Fibroblast of skin of abdomen (primary cell): ENCODE measurements at places on chromosomes 7 and 10.

DNA sequence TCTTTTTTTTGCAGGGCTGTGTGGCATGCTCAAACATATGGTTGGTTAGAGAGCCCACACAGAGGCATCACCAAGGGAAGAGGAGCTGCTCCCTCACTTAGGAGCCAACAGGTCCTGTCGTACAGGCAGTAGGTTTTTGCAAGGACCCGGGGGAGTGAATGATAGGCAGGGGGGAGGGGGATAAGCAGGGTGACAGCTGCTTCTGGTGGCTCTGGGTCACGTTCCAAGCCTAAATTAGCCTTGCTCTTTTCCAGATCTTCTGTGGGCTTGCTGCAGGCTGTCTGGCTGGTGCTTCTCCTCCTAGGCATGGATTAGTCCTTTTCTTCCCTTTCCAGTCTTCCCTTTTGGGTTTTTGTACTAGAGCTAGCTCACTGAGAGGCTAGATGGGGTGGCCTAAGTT lies 117.7 kb upstream of the PODXL start:
- no peak for DNase-seq

GRCh38 chr7:37659971-37660565 lies 23.5 kb upstream of the GPR141 start:
- DNase-seq = no peak

GRCh38 chr7:68063171-68063570 lies 1066.5 kb downstream of the TYW1 start:
- DNase-seq = no peak

- DNase-seq = peak; percentile 24
Measured at GRCh38 chr10:13347043-13347499, 1.0 kb downstream of the SEPHS1 start.

GRCh38 chr7:130409712-130410072 lies 29.4 kb downstream of the CPA1 start:
- no peak for DNase-seq

DNA sequence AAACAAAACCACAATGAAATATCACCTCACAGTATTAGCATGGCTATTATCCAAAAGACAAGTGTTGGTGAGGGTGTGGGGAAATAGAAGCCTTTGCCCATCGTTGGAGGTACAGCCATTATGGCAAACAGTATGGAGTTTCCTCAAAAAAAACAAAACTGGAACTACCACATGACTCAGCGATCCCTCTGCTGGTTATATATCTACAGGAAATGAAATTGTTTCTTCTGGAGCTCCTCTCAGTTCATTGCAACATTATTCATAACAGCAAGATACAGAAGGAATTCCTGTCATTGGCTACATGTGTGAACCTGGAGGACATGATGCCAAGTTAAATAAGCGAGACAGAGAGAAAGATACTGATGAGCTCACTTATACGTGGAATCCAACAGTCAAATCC lies 2.4 kb upstream of the UBE3C start:
- DNase-seq = peak; percentile 72

DNA sequence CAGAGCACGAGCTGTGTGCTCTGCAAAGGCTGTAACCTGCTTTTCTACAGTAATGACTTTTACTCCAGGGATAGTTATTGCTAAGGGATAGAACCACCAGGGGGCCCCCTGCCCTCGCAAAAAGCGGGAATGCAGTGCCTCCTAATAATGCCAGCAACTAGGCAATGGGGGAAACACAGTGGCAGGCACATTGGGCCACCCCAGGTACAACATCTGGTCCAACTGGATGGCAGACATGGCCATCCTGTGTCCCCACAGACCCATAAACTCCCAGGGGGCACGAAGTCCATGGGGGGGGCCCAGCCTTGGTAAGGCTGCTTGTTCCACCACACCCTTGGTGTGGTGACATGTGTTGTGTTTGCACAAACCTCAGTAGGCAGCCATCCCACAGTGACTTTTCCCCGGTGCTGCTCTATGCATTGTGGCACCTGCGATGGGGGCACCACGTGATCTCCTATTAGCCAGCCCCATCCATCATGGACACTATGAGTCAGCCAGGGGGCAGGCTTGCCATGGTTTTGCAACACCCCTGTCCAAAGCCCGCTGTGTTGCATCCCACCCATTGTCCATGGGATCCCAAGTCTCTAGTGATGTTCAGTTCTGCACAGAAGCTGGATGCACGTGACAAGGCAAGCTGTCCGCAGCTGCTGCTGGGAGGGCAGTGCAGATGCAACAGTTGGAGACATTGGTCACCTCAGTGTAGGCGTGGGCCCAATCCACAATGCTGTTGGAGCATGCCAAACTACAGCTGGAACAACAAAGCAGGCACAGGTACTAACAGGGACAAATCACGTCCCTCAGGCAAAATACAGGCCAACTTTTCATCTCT lies 84.0 kb downstream of the ANLN start:
- peak; percentile 12 for DNase-seq

GRCh38 chr10:17616403-17617030 lies 657 bp downstream of the HACD1 start:
- peak; percentile 47 for DNase-seq

- no peak for DNase-seq
Measured at GRCh38 chr7:1249731-1250130, 17.1 kb downstream of the UNCX start.

DNA sequence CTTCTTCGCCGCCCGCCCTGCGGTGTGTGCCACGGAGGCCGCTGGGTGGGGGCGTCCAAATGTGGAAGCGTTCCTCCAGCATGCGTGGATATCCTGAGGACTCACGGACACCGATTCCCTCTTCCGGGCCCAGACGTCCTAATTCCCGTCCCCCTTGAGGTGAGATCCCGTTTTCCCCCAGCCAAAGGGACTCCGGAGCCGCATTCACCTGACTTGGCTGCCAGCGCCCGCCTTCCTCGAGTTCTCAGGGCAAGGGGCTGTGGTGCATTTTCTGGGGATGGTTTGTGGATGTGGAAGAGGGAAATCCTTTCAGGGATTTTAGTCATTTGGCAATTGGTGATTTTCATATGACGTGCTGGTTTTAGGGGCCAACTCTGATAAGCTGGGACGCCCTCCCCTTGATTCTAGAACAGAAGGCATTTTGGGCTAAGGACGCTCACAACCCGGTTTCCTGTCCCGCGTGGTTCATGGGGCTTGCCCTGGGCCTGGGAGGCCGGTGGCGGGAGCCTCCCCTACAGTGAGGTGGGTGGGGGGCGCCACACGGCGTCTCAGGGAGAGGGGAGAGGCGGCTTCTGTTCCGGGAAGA lies 165.4 kb downstream of the ACTR3B start:
- DNase-seq = no peak

GRCh38 chr10:114399576-114399975 lies 4.7 kb downstream of the AFAP1L2 start:
- no peak for DNase-seq

DNA sequence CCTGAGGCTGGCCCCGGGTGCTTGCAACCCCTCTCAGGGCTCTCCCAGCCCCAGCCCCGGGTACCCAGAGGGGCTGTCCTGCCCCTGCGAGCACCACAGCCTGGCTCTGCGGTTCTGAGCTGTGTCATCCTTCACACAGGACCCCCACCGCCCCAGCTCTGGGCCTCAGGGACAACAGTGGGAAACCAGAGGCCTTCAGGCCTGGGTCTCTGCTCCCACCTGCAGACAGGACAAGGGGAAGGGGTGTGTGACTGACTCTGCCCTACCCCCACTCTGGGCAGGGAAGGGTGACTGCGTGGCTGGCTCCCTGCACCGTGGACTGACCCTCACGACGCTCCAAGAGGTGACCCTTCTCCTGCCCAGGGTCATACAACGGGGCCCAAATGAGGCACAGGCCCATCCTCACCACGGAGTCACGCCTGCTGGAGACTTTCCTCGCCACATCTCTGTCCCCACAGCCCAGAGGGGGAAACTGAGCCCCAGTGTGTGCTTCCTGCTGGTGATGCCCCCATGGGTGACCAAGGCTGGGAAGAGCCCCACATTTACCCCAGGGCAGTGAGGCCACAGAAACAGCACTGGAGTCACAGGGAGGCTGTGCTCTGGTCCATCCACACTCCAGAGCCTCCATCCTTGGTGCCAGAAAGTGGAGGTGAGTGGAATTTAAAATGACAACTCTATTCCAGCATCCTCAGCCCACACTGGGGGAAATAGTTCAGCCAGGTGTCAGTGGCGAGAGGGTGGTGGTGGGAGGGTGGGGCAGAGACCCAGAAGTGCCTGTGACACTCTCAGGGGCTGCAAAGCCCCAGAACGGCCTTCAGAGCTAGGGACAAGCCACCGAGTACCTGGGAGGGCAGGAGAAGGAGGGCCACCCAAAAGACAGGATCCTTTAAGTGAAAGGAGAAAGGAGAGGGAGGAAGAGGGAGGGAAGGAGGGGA lies 13.6 kb downstream of the CAMK2B start:
- DNase-seq = no peak

DNA sequence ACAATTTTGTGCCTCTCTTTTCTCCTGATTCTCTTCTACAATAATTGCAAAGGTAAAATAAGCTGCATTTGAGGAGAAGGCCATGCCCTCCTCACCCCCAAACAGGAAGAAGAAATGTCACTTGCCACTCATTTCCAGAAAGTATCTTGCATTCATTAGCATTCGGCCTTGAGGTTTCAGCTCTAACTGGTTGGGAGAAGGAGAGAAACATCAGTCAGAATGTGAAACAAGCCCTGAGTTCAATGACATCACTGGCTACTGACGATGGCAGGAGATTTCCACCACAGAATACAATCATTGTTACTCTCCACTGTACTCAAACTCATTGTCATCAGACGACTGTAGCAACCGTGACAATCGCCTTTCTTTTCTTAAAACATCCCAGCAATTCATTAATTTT lies 72.8 kb downstream of the PRKCQ start:
- DNase-seq = no peak

GRCh38 chr7:2004841-2005725 lies 227.7 kb downstream of the MAD1L1 start:
- DNase-seq = no peak

DNA sequence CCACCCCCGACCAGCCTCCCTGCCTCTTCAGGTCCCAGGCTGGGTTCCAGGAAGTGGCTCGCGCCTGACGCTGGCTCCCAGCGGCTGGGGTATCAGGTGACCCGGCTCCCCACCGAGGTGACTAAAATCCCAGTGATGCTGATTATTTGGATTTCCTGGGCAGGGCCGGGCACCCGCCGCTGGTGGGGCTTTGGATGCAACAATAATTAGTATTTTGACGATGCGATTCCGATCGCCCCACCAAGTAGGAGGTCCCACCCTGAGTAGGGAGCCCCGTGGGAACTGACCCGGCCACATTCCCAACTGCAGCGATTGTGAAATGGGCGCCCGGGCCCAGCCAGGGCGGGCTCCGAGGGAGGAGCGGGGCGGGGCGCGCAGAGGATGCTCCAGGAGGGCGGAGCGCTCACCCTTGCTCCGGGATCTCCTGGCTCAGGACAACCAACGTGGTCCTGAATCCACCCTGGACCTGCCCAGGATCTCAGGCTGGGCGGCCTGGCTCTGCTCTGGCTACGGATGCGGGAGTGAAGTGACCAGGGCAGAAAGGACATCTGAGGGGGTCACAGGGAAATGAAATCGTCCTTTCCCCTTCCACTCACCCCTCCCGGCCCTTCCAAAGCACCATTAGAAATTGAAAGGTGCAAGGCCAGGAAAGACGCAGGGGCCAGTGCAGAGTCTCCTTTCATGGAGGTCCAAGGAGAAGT lies 32.6 kb downstream of the DUSP5 start:
- peak; percentile 53 for DNase-seq

DNA sequence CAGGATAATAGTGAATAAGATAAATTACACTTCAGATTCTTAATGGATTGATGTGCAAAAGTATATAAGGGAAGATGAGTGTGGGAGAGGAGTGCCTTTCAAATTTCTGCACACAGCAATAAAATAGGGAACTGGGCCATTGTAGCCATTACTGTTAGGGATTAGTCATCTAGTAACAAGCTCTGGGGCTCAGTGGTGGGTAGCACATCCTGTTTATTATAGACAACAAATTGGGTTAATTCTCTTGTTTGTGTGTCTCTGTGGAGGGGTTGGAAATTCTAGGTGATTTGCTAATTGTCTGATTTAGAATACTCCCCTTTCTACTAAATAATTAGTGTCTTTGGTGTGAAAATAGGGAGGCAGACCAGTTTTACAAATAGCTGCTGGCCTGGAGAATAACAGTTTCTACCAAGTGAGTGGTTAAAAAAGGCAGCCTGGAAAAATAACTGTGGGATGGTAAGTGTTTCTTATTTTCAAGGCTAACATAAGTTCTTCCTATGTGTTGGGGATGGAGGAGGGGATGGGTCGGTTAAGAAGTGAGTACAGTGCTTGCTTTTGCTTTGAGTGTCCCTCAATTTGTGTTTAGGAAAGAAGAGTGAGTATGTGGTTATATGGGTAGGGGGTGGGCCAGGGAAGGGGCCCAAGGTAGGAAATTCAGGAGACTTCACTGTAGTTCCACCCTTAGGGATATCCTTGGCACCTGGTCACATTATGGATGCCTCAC lies 43.3 kb upstream of the TMEM248 start:
- DNase-seq = no peak

DNA sequence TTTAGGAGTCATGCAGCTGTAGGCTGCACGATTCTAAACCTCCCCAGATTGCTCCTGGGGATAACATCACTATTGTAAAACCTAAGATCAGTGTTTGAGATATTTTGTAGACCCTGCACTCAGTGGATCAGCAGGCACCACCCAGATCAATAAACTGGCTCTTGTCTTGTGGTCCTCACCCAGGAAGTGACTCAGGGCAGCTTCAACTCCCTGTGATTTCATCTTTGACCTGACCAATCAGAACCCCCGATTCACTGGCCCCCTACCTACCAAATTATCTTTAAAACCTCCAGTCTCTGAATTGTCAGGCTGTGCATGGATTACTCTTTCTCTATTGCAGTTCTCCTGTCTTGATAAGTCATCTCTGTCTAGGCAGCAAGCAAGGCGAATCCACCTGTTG lies 25.7 kb downstream of the ARL5B start:
- DNase-seq = no peak

GRCh38 chr10:121032460-121032859 lies 181.3 kb downstream of the WDR11 start:
- DNase-seq = no peak

DNA sequence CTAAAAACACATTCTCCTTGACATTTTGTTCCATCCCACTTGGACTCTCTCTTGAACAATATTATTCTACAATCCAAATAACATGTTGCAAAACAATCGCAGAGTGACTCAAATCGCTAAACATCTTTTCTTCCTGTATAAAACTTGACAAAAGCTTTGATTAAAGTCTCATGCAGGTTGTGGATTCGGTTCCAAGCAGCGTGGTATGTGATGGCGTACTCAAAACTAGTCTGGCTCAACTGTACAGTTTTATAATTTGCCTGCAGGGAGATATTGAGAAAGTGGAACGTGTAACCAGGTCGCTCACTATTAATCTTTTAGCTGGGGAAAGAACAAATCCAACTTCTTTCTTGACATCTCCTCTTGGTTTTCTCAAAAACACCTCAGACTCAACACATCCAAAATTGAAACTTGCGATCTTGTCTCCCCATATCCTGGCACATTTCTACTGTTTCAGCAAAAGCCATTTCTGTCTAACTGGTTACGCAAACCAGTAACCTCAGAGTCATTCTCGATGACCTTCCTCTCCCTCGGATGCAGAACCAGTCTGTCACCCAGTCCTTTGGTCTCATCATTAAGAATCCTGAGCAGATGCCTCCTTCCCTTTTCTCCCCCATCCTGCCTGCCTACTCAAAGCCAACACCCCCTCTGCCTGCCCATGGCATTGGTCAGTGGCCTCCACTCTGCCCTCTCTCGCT lies 100.1 kb downstream of the CACNB2 start:
- DNase-seq = no peak
